Right cardiac atrium (tissue), 5 donors: ENCODE measurements at places on chromosomes 5 and 9. TPM values are rescaled to one million over a fixed set of nuclear protein-coding genes. Genes with fewer than 3 reads are reported as not detected.

- no peak for DNase-seq
These were observed 1.2 kb downstream of the ZNF608 start for GRCh38 chr5:124745007-124745927.

- no peak for DNase-seq
These were observed 731.9 kb downstream of the MTRR start for GRCh38 chr5:8600843-8601242.

DNA sequence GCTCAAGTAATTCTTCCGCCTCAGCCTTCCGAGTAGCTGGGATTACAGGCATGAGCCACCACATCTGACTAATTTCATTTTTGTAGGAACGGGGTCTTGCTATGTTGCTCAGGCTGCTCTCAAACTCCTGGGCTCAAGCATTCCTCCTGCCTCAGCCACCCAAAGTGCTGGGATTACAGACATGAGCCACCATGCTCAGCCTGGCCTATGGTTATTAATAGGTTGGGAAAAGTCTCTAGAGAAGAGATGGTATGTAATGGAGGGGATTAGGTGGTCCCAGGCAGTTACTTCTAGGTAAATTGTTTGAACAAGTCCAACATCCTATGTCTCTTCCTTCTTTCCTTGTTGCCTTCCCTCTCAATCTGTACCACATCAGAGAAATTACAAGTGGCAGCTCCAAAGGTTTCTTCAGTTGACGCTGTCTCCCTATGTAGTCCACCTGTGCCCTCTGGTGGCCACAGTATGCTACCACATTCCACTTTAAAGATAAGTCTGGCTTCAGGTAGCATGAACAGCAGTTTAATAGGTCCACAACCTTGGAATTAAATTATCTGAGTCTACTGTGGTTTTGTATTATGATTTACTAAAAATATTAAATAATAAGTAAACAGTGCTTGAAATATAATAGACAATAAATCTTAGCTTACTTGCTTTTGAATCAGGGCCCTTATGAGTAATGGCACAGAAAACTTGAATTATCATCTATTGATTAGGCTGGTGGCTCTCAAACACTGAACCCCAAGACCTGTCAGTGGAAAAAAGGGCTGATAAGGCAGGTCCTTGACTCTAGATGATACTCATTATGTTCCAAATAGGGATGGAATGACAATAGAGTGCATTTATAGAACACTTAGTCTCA, 9.7 kb downstream of the TIGD6 start:
- peak; percentile 70 for DNase-seq

DNA sequence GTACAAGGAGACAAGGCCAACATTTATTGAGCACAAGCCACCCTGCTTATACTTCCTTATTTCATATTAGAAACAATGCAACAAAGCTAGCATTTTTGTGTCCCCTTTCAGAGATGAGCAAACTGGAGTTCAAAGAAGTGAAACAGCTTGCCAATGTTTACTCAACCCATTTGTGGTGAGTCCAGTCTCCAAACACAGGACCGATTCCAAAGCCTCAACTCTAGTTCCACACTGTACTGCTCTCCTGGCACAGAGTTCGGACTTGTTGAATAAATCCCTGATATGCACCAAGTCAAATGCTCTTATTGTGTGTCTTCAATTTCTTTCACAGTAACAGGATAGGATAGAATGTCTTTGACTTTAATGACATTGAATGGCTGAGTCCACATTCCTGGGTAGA, 604.8 kb upstream of the BRINP1 start:
- DNase-seq = no peak

DNA sequence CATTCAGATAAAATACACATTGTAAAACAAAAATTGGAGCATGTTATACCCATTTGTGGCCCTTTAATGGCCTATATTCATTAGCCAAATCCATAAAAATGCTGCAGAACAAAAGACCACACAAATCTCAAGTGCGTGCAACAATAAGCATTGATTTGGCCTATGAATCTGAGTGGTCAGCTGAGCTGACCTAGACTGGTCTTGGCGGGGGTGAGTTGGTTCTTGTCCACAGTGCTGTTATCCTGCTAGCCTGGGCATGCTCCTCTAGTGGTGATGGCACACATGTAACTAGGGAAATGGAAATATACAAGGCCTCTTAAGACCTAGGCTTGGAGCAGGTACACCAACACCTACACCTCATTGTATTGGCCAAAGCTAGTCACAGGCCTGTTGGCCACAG, 122.2 kb upstream of the TBCA start:
- no peak for DNase-seq

- DNase-seq = no peak
These were observed 87.0 kb upstream of the GLIS3 start for GRCh38 chr9:4386819-4387218.

GRCh38 chr5:457195-457961, 14.4 kb downstream of the EXOC3 start:
- DNase-seq = no peak

- no peak for DNase-seq
These were observed 15.4 kb downstream of the AOPEP start for GRCh38 chr9:94741866-94742265.

DNA sequence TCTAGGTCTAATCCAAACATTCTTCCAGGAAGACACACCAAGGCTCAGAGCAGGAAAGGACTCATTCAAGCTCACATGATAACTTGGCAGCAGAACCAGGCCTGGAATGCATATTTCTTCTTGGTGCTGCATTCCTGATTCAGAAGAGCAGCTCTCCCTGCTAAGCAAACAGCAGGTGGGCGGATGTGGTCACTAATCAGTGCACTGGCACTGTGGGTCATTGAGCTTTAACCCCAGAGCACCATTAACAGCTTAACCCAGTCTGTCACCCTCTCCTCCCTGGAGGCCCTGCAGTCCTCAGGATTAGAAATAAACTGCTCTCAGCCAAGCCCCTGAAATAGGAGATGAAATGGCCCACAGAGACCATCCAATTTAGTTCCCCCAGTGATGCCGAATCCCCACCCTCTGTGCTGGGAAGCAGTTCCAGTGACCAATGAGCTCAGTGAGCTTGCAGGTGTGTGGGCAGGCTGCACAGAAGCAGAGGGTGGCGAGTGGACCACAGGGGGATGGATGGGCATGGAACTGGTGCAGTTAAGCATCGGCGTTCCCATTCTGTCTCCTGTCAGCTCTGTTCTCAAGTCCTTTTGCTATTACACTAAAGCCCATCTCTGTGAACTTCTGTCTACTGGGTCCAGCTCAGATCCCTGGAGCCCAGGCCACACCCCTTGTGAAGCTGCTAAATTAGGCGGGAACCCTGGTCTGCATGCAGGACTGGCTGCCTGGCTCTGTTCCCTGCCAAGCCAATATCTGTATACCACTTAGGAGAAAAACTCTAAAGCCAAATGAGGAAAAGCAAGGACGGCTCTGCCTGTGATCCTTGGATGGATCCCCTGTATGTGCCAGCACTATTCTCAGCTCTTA, 16.6 kb upstream of the MEGF9 start:
- DNase-seq = no peak

GRCh38 chr9:135840539-135840938, 66.8 kb downstream of the CAMSAP1 start:
- no peak for DNase-seq

- DNase-seq = no peak
These were observed 68.8 kb downstream of the ITGA1 start for GRCh38 chr5:52856564-52856963.

GRCh38 chr5:88829775-88830174, 53.2 kb downstream of the MEF2C start:
- no peak for DNase-seq

LRRC19 gene
- not detected for polyA plus RNA-seq

PCDHGB3 gene
- 1.7 TPM for polyA plus RNA-seq
